Activated naive CD4-positive, alpha-beta T cell treated with anti-CD3 and anti-CD28 coated beads for 36 hours (primary cell): ENCODE measurements at places on chromosomes 7 and 10.

GRCh38 chr7:21429786-21430574 lies 2.1 kb downstream of the SP4 start:
- H3K4me1 ChIP-seq: peaks cover 59% of the 10 kb centered on the region
- peaks cover 20% of the 10 kb centered on the region for H3K36me3 ChIP-seq
- no peaks in the 10 kb centered on the region for H3K27me3 ChIP-seq
- H3K4me3 ChIP-seq: peak overlapping the region; percentile 83
- H3K27ac ChIP-seq: no peak overlapping the region
- DNase-seq: no peak

DNA sequence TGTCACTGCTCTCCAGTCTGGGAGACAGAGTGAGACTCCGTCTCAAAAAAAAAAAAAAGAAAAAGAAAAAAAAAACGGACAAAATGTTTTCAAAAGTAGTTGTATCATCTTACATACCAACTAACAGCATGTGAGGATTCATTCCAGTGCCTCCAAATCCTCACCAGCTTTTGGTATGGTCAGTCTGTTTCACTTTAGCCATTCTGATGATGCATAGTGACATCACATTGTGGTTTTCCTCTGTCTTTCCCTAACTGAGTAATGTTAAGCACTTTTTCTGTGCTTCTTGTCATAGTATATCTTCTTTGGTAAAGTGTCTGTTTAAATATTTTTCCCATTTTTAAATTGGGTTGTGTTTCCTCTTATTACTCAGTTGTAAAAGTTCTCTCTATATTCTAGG lies 251.4 kb upstream of the CTBP2 start:
- no peak overlapping the region for H3K4me3 ChIP-seq
- H3K36me3 ChIP-seq: no peaks in the 10 kb centered on the region
- H3K27ac ChIP-seq: no peak overlapping the region
- no peaks in the 10 kb centered on the region for H3K4me1 ChIP-seq
- no peak for DNase-seq

DNA sequence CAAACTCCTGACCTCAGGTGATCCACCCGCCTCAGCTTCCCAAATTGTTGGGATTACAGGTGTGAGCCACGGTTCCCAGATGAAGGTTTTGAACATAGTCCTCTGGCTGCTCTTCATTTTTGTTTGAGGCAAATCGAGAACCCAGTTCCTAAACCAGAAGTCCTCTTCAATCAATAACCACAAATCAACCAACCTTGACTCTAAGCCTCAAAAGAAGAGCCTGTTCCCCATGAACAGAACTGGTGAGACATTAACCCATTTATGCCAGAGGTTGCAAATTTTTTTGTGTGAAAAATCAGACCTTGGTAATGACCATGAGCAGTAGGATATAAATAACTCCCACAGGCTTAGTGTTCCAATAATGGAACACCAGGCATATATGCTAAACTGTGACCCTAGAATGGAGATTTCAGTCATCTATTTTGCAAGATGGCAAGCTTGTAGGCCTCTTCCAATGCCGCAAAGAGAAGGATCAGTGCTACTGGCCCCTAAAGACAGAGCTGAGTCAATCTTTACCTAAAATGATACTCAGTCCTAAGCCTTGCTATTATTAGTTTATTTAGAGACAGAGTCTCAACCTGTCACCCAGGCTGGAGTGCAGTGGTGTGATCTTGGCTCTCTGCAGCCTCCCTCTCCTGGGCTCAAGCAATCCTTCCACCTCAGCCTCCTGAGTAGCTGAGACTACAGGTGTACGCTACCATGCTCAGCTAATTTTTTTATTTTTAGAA lies 15.9 kb downstream of the KPNA7 start:
- no peaks in the 10 kb centered on the region for H3K4me1 ChIP-seq
- H3K4me3 ChIP-seq: no peak overlapping the region
- H3K27ac ChIP-seq: no peak overlapping the region
- DNase-seq: no peak
- H3K27me3 ChIP-seq: peaks cover 3% of the 10 kb centered on the region

DNA sequence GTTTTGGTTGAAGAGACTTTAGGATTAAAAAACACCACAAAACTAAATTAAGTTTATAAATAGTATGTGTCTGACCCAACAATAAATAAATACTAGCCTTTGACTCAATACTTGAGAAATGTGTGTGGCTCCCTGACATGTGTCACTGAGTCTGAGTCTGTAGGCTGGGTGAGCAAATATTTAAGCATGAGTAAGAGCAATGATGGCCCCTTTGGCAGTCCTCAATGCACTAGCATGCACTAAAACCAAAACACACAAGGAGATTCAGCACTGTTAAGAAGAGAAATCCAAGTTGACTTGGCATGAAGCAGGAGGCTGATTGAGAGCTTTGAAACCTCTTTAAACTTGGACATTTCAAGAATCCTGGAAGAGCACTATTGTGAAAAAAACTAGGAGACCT lies 37.1 kb downstream of the CCDC71L start:
- no peaks in the 10 kb centered on the region for H3K4me1 ChIP-seq
- H3K36me3 ChIP-seq: no peaks in the 10 kb centered on the region
- DNase-seq: no peak
- no peak overlapping the region for H3K4me3 ChIP-seq
- no peak overlapping the region for H3K27ac ChIP-seq

- H3K36me3 ChIP-seq: no peaks in the 10 kb centered on the region
- H3K27me3 ChIP-seq: no peaks in the 10 kb centered on the region
- H3K4me3 ChIP-seq: no peak overlapping the region
- no peak for DNase-seq
- no peak overlapping the region for H3K27ac ChIP-seq
- no peaks in the 10 kb centered on the region for H3K4me1 ChIP-seq
These were observed 40.1 kb downstream of the LYZL2 start for GRCh38 chr10:30589441-30589840.
